ENCODE measurements at places on chromosomes 1 and 21.

- DNase-seq = no peak
Observed at GRCh38 chr1:18637962-18638834, 7.6 kb downstream of the PAX7 start.

GRCh38 chr1:21572735-21573277 lies 63.6 kb downstream of the ALPL start:
- DNase-seq = no peak

- DNase-seq = no peak
Observed at GRCh38 chr1:93623875-93624274, 57.8 kb downstream of the BCAR3 start.

- DNase-seq = no peak
Observed at GRCh38 chr1:41414716-41415306, 53.6 kb downstream of the FOXO6 start.

- no peak for DNase-seq
Observed at GRCh38 chr1:164731161-164731876, 172.3 kb downstream of the PBX1 start.

- no peak for DNase-seq
Observed at GRCh38 chr1:2331200-2331544, 60.2 kb downstream of the MORN1 start.

DNA sequence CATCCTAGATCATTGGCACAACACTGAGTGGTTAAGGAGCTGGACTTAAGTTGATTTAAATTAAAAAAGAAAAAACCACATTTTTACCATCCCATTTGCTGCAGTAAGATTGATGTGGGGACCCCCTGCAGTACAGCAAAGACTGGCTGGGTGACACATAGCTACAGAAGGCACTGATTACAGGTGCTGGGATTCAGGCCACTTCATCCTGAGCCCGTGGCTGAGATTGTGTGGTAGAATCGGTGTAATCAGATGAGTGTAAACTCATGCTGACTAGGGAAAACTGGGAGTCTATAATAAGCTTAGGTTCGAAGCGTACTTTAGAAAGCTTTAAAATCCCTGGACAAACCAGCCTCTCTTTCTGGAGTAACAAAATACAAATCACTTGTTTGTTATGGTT lies 70.1 kb downstream of the SLC25A24 start:
- no peak for DNase-seq

DNA sequence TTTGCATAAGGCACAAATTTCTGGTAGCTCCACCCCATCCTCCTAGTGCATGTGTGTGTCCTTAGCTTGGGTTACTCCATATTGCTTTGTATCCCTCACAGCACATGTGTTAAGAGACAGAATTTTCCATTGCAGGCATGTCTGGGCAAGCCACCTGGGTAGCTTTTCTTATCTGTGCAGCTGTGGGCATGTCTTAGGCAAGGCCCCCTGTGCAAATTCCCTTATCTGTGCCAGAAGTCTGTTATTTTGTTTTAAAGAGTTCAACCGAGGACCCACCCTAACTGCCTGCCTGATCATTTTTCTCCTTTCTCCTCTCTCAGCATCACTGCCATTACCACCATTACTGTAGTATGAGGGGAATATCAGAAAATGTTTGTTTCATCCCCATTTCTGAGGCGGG lies 131.9 kb downstream of the CYYR1 start:
- DNase-seq = no peak

DNA sequence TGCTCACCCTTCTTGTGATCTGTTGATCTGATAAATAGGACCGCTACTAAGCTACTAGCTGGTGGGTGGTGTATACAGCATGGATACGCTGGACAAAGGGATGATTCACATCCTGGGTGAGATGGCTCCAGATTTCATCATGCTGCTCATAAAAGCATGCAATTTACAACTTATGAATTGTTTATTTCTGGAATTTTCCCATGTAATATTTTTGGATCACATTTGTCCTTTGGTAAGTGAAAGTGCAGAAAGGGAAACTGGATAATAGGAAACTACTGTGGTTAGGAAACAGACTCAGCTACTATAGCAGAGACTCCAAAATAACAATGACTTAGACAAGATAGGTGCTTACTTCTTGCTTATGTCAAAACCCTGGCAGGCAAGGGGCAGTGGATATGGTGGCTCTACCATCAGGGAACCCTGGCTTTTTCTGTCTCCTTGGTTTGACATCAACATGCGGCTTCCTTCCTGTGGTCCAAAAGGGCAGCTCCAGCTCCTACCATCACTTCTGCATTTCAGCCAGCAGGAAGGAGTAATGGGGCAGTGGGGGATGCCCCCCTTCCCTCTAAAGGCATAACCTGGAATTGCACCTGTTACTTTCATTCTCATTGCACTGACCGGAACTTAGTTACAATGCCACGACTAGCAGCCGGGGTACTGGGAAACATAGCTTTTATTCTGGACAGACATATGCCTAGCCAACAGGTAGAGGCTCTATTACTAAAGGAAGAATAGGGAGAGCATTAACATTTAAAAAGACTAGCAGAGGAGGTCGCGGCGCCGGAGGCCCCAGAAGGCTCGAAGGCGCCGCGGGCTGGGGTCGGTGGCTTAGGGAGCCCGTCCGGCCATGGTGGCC lies 13.8 kb upstream of the AK2 start:
- no peak for DNase-seq

GRCh38 chr1:171798765-171799164 lies 17.3 kb downstream of the METTL13 start:
- no peak for DNase-seq

GRCh38 chr1:16204634-16205333 lies 7.7 kb downstream of the ARHGEF19 start:
- peak; percentile 13 for DNase-seq

GRCh38 chr1:61337037-61337436 lies 254.7 kb downstream of the NFIA start:
- DNase-seq = no peak

- DNase-seq = no peak
Observed at GRCh38 chr1:35856964-35857363, 26.0 kb upstream of the AGO1 start.

GRCh38 chr1:90924982-90925381 lies 96.9 kb downstream of the ZNF644 start:
- no peak for DNase-seq

DNA sequence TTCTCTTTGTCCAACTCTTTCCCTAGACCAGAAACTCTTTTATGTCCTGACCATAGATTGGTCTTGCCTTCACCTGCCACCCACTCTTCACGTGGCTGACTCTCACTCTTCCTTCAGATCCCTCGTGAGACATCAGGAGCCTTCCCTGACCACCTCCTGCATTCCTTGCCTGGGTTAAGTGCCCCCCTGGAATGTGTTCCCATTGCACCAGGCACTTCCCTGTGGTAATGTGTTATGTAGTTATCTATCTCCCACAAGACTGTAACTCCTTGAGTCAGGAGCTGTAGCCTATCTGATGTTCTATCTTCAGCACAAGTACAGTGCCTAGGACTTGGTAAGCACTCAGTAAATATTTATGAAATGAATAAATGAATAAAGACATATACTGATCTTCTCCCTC lies 111.2 kb upstream of the CTTNBP2NL start:
- no peak for DNase-seq

GRCh38 chr1:18951818-18952391 lies 4.6 kb downstream of the IFFO2 start:
- DNase-seq = no peak

DNA sequence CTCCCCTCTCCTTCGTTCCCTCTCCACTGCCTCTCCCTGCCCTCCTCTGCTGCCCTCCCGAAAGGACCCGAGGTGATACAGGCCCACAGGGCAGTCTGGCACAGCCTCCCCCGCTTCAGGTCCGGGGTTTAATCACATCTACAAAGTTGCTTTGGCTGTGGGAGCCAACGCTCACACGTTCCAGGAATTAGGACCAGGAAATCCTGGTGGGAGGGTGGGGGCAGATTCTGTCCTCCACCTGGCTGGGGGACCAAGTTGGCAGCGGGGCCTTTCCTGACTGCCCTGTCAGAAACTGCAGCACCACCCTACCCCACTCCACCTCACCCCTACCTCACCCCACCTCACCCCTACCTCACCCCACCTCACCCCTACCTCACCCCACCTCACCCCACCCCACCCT lies 95.1 kb downstream of the WDR4 start:
- no peak for DNase-seq

- DNase-seq = no peak
Observed at GRCh38 chr1:3004285-3005205, 16.7 kb upstream of the ACTRT2 start.

DNA sequence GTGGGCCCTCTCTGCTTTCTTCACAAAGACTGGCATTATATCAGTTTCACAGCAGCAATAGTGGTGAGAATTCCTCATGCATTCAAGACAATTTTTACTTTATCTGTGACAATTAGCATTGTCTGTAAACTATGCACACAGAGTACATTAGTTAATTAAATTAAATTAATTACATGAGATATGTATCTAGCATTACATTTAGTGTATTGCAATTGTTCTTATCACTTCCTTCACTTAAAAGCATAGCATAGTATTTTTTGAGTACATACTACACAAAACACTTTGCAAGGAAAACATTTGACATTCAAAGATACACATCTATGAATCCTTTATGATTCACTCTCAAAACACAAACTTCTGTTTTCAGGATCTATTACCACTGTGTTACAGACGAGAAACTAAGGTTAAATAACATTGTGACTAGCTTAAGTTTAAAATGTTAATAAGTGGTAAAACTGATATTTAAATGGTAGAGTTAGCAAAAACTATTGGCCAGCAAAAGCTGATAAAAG lies 1542.6 kb downstream of the PLA2G4A start:
- no peak for DNase-seq

DNA sequence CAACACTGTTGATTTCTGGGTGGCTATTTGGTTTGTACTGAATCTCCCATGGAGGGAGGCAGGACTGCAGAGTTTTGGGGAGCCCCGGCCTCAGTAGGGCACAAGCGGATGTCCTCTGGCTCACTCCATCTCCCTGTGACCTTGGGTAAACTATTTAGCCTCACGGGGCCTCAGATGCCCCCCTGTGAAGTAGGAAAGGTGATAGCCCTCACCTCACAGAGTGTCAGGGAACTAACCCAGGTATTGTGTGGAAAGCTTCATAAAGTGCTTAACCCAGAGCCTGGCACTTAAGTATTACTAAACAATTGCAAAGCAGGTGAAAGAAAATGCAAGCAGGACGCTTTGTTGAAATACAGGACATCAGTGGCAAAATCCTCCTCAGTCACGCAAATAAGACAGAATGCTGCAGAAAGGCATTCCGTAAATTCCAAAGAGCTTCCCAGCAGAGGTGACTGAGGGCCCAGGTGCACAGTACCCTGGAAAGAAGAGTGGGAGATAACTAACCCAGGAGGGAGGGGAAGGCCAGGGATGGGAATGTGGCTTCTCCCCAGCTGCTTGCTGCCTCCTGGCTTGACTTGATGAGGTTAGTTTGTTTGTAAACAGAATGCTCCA lies 436.3 kb downstream of the PRDM2 start:
- no peak for DNase-seq

- DNase-seq = no peak
Observed at GRCh38 chr1:64038119-64038518, 165.3 kb upstream of the UBE2U start.

DNA sequence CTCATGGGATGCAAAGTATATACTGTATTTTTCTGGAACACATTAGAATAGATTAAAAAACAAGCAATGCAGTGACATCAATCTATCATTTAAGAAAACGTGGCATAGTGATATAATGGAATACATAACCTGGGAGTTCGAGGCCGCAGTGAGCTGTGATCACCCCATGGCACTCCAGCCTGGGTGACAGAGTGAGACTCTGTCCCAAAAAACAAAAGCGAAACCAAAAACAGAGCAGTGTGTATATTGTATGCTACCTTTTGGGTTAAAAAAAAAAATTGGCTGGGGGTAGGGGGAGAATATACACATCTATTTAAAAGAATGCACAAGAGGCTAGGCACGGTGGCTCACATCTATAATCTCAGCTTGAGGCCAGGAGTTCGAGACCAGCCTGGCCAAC lies 13.5 kb downstream of the SLC2A1 start:
- no peak for DNase-seq

- no peak for DNase-seq
Observed at GRCh38 chr1:87151500-87152421, 176.9 kb upstream of the LMO4 start.

GRCh38 chr1:21347072-21347581 lies 56.9 kb upstream of the ECE1 start:
- DNase-seq = no peak

- DNase-seq = no peak
Observed at GRCh38 chr1:87989346-87989745, 660.7 kb downstream of the LMO4 start.

- no peak for DNase-seq
Observed at GRCh38 chr1:55285834-55286233, 70.7 kb upstream of the USP24 start.

DNA sequence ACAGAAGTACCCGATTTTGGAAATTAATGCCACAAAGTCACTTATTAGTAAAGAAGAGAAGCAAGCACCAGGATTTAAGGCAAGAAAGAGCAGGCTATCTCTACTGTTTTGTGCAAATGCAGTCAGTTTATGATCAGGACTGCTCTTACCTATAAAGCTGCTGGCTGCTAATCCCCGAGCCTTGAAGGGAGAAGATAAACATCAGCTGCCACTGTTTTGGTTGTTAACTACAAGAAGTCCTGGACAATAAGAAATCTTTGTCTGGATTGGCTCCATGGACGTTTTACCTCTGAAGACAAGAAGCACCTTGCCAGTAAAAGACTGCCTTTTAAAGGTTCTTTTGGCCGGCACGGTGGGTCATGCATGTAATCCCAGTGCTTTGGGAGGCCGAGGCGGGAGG lies 21.4 kb downstream of the FRRS1 start:
- no peak for DNase-seq

- DNase-seq = no peak
Observed at GRCh38 chr1:55882931-55883330, 667.8 kb upstream of the USP24 start.

DNA sequence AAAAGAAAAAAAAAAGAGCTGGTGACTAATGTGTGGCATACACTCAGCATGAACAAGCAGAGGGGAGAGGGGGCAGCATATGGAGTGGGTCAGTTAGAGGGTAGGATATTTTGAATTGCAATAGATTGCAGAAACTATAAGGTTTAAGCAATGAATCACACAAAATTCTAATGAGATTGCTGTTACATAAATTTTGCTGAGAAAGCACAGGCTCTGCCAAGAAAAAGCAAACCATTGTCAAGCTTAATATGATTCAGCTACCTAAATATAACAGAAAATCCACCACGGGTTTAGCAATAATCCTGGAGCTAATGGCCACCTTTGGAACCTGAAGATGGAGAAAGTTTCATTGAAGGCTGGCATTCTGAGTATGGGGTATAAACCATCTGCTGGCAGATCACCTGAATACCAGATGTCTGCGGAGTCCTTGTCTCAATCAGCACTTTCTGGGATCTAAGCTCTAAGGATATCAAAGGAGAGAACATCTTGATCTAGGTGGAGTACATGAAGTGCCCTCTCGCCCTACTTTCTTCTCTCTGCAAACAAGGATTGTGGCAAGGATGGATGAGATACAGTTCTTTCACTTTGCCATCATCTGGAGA lies 30.3 kb upstream of the ANGPTL7 start:
- DNase-seq = no peak
